Ovary (tissue), 10 donors: ENCODE measurements at places on chromosomes 12 and 14.

- no peak for DNase-seq
These were observed 129.6 kb downstream of the NCOR2 start for GRCh38 chr12:124437617-124438436.

DNA sequence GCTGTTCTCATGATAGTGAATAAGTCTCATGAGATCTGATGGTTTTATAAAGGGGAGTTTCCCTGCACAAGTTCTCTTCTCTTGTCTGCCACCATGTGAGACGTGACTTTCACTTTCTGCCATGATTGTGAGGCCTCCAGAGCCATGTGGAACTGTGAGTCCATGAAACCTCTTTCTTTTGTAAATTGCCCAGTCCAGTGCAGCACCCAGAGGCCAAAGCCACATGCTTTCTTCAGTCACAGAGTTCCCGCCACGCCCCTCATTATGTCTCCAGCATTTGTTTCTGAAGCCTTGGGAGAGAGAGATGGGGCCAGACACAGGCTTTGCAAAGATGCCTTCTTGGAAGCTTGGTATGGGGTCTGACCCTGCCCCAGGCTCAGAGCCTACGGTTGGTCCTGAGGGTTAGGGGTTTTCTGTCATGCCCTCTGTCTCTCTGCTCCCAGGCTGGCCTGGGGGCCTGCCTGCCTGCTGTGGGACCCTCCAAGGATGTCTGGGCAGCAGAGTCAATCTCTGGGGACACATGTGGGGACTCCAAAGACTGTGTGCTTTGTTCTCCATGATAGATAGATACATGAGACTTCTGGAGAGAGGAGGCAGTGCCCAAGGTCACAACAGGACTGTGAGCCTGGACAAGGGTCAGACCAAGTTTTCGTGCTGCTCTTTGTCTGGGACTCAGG, 114.1 kb upstream of the PRMT8 start:
- DNase-seq, result no peak

DNA sequence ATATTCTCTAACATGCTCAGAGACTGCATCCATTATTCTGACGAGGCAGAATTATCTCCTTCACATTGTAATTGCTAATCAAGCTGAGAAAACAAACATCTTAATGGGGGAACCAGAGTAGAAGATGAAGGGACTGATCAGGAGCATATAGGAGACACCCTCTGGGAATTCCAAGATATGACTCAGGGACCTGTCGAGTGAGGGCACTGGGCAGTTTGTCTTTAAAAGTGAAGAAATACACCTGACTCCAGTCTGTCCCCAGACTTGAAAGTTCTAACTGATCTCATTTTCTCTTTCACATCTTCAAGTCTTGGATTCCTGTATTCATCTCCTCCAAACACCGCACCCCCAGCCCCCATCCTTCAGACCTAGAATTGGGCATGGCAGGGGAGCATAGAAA, 226.9 kb upstream of the PLXNC1 start:
- DNase-seq, result no peak

GRCh38 chr12:25615119-25615518, 62.0 kb upstream of the LMNTD1 start:
- DNase-seq, result no peak

DNA sequence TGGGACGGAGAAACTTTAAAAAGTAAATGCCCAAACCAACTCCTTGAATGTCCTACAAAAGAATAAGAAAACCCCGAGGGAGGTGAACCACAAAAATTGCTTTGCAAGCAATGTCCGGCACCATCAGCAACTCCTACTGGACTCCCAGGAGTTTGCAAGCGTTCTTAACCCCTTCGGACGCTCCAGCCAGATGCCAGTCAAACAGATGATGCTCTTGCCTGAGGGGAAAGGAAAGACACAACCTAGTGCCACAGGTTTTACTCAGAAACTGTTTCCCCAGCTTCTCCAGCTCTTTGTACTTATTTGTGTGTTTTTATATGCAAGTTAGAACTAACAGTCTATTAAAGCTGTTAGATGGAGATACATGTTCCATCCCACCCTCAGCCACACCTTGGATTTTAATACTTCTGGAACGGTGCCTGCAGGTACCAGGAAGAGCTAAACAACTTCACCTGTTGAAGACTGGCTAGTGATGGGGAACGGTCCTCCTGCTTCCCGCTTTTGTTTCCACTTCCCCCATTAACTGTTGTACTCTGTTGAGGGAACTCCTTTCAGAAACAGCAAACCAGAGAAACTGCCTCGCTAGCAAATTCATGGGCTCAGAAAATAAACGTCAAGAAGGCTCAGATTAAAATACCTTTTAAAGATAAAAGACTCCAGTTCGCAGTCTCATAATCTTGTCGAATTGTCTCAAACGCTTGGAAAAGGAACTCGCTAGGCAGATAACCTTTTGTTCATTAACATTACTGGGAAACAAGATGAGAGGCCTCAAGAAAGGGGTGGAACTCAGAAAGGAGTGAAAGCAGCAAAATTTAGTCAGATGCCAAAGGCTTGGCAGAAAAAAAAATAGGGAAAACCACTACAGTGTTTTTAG, 1.1 kb upstream of the FERMT2 start:
- peak; percentile 23 for DNase-seq

- no peak for DNase-seq
These were observed 25.7 kb downstream of the JAG2 start for GRCh38 chr14:105142651-105143450.

- DNase-seq, result no peak
These were observed 110.5 kb downstream of the DIP2B start for GRCh38 chr12:50615145-50615906.
